ENCODE measurements at places on chromosomes 7 and 10. TPM values are rescaled to one million over a fixed set of nuclear protein-coding genes. Genes with fewer than 3 reads are reported as not detected.

- no peak for DNase-seq
These were observed 94.9 kb downstream of the ZWINT start for GRCh38 chr10:56266120-56266519.

DNA sequence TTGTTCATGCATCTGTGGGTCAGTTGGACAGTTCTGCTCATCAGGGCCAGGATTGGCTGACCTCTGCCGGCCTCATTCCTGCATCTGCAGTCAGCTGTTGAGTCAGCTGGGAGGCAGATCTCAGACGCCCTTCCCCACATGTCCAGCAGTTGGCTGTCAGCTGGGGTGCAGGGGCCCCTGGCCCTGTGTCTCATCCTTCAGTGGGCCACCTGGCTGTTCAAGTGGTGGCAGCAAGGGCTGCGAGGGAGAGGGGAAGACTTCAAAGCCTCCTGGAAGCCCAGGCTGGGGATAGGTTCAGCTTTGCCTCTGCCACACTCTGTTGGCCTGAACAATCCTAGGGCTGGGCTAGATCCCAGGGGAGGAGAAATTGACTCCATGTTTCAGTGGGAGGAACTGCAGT is 33.2 kb downstream of the TACR2 start:
- no peak for DNase-seq

DNA sequence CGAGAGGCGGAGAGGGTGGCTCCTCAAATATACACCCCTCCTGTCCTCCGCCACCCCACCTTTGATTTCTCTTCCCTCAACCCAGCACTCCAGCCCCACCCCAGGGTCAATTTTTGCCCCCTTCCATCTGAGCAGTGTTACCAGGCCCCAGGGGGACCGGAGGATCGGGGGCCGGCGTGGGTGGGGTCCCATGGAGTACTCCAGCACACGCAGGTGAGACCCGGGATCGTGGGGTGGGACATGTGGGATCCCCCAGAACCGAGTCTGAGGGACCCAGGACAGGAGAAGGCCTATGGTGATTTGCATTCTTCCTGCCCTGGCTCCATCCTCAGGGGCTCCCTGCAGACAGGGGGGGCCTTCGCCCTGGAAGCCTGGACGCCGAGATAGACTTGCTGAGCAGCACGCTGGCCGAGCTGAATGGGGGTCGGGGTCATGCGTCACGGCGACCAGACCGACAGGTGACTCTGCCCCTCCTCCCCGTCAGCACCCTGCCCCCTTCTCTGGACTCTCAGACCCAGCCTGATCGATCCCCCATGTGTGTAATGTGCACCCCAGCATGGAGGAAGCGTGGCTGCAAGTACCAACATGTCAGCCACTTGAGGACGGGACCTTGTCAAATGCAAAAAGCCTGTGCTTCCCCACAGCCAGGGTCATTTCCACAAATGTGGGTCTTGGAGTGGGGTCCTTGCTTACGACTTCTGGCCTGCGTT is 744 bp downstream of the TRIP6 start:
- no peak for DNase-seq

DNA sequence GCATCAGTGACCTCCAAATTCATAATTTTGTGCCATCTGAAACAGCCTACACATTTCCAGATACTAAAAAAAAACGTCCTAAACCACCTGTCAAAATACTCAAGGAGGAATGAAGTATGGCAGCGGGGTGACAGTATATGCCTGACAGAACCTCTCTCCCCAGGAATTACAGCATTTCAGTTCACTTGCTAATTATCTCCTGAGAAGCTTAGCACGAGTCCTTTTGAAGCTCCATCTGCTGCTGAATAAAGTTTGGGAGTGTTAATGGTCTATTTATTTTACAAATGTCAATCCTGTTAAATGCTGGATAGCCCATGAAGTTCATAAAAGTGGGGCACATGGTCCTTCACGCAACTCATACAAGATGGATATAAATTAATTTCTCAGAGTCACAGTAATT is 29.4 kb upstream of the ANLN start:
- no peak for DNase-seq

DNA sequence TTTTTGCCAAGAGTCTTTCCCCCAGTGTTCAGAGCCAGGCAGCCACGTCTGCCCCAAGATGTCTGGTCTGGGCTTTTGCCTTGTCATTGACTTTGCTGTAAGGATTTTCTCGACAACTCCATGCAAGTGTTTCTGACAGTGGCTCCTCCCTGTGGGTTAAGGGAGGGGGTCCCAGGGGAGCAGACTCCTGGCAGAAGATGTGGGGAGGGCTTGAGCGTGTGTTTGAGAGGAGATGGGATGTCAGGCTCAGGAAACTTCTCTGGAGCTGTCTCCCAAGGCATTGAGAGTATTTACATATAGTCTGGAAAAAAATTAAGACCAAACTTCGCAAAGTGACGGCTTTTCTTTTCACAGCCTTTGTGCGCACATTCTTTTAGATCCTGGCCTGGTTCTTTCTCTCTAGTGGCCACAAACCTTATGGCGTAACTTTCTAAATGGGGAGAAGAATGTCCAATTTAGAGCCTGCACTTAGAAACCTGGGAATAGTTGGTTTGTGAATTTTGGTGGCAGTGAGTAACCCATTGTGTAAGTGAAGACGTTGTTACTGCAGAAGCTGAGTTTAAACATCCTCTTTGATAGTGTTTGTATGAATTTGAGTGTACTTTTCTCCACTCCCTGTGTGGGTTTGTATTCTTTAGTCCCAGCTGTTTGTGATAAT is 201.5 kb downstream of the LRMDA start:
- DNase-seq, result no peak

GRCh38 chr10:102457591-102458150 is 6.3 kb upstream of the C10orf95 start:
- no peak for DNase-seq

GRCh38 chr10:114301951-114302710 is 63.1 kb downstream of the VWA2 start:
- no peak for DNase-seq

DNA sequence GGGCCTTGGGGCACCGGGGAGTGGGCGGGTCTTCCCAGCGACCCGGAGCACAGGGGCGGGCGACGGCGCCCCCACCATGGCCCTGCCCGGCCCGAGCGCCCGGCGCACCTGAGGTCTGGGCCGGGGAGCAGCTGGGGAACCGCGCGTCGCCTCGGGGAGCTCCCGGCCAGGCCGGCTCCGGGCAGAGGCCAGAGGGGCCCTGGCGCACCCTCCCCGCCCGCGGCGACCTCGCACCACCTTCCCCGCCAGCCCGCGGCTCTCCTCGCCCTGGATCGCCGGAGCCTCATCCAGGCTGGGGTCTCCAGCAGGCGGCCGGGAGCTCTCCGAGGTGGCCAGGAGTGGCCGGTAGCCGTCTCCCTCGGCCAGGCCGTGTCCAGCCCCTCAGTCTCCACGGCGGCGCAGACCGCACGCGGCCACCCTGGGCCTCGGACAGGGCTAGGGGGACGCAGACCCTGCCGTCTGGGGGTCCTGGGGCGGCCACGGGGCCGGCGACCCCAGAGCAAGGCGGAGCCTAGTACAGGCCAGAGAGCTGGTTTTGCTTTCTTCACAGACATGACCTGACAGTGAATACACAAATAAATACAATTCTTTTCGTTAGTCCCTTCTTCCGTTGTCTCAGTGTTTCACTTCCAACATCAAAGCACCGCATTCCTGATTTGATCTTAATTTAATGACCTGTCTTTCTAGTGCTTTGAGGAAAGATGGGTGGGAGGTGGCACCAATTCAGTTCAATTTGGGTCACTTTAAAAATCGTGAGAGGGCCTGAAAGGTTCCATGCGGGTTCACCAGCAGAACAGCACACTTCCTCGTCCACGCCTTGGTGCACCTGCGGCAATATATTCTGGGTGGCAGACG is 356.9 kb downstream of the DNAJB6 start:
- peak; percentile 77 for DNase-seq

DNA sequence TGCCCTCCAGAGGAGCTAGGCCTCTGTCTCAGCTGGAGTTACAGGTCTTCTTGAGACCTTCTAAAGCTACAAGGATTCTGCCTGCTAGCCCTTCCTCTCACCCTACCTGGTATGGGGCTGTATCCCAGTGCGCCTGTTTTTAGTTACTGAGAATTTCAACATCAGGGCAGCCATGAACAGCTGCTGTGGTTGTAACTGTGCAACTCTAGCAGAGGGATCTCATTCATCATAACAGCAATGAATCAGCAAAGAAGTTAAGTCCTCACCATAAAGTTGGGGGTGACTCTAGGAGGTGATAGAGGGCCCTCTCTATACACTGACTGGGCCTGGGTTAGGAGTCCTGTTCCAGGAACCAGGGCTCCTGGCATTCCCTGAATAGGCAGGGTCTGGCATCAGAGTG is 14.0 kb upstream of the CDH23 start:
- no peak for DNase-seq

GRCh38 chr7:155224116-155224811 is 73.4 kb upstream of the INSIG1 start:
- DNase-seq, result no peak

DNA sequence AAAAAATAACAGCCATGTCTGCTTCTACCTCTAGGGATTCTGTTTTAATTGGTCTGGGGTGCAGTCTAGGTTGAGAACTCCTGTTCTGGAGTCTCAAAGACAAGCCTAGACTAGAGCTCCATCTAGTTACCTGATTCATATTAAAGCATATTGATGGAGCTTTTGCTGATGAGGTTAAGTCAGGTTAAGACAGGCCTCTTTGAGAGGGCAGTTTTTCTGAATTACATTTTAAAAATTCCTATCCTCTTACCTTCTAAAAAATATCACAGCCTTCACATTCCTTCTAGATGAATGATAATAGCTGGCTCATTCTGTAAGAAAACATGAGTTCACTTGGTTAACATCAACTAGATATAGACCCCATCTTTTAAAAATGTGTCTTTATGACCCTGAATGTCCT is 28.9 kb downstream of the MGAM start:
- DNase-seq, result no peak

DNA sequence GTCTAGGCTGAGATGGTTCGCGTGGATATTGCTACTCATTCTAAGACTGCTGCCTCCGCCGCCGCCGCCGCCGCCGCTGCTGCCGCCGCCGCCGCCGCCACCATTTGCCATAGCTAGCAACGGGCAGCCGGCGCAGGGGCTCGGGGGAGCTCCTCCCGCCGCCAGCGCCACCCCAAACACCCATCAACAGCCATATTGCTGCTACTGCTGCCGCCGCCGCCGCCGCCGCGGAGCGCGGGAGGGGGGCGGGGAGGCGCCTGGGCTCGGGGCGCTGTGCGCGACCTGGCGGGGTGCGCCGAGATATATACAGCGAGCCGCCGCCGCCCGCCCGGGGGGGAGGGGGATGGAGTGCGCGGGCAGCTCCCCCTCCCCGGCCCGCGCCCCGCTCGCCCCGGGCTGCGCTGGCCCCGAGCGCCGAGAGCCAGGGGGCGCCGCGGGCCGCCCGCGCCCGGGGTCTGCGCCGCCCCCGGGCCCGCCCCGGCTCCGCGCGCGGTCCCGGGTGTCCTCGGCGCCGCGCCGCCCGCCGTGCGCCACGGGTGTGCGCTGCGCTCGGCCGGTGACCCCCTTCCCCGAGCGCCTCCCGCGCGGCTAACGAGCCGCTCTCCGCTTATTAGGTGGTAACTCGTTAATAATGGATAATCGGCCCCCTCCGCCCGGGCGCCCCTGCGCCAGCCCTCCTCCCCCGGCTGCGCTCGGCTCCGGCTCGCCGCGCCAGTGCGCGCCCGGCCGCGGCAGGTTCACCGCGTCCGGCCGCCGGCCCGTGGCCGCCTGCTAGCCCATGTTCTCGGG is at the start of gene KCNMA1:
TSS of gene KCNMA1 (minus strand) at position 277 of the 789 bp plus-strand sequence.
- DNase-seq, result peak; percentile 77

DNA sequence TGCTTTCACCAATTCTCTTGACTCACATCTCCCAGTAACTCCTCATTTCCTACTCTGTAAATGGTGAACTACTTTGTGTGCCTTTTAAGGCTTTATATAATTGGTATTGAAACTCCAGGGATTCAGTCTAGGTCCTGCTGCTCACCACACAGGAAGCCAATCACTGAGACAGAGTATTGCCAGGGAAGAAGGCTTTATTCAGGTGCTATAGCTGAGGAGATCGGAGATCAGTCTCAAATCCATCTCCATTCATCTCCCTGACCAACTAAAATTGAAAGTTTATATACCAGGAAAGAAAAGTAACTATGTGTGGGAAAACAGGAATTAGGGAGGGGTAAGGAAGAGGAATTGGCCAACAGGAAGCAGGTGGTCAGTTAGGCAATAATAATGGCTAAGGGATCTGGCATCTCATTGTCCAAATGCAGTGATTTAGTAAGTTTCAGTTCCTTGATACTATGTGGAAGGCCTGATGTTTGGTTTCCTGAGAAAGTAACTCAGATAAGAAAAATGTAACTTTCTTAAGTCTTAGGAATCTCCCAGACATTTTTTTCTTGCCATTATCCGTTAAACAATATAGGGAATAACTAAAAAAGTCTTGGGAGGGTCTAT is 10.2 kb upstream of the SDHAF3 start:
- DNase-seq, result no peak

DNA sequence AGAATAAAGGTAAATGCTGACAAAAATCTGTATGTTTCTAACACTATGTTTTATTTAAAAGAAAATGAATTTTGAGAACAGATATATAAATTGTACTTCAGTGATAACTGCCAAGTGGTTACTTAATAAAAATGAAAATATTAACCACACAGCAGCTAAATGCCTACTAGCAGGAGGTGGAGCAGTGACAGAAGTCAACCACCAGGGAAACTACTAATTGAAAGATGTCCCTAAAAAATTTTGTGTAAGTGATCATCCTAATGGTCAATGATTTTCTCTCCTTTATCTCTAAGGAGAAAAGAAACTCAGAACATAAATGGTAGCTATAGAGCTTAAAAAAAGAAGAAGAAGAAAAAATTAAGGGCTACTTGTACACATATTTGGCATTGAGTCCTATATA is 22.9 kb downstream of the WNT16 start:
- no peak for DNase-seq

DNA sequence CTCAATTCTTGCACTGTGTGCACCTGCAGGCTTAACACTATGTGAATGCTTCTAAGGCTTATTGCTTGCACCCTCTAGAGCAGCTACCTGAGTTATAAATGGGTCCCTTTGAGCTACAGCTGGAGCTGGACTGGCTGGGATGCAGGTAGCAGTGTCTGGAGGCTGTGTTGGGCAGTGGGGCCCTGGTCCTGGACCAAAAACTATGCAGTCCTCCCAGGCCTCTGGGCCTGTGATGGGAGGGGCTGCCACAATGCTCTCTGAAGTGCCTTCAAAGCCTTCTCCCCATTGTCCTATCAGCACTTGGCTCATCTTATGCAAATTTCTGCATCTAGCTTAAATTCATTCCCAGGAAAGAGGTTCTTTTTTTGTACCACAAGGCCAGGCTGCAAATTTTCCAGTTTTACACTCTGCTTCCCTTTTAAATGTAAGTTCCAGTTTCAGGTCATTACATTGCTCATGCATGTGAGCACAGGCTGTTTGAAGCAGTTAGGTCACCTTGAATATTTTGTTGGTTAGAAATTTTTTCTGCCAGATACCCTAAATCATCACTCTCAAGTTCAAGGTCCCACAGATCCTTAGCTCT is 26.0 kb downstream of the KBTBD2 start:
- DNase-seq, result no peak

- no peak for DNase-seq
These were observed 107.1 kb downstream of the ABLIM1 start for GRCh38 chr10:114550756-114551635.

GRCh38 chr10:124647421-124648130 is 96.6 kb downstream of the FAM53B start:
- no peak for DNase-seq

ZEB1 gene
- 89.1 TPM for total RNA-seq

C10orf62 gene
- not detected for total RNA-seq

UPK3B gene
- 1.9 TPM for total RNA-seq

TRIL gene
- total RNA-seq, result 3.7 TPM

CH25H gene
- total RNA-seq, result 4.8 TPM

HERPUD2 gene
- total RNA-seq, result 25.9 TPM

TACR2 gene
- 0.61 TPM for total RNA-seq

LRRD1 gene
- total RNA-seq, result not detected
